ENCODE measurements at places on chromosomes 1 and 21.

DNA sequence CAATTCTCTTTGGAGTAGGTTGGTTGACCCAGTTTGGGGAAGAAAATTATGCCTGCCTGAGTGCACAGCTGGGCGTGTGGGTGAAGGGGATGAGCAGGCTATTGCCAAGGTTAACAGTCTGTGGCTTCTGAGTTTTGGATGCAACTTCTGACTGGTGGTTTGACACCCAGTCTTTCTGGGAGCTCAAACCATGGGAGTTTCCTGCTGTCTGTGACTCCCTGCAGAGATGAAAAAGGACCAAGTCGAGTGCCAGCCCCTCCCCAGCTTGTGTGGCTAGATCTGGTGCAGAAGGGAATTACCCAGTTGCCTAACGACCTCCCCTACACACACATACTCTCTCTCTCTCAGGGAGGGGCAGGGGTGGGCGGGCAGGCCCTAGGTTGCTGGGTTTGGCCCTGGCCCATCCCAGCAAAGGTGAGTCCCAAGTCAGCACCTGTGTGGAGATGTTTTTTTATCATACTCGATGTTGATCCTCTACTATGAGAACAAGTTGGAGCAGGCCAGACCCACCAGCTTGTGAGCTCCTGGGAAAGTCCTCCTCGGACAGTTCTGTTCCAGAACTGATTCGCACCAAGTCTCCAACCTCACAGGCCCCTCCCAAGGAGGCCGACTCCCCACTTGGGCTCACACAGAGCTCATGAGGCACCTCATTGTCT lies 28.2 kb downstream of the PKP1 start:
- DNase-seq = no peak

DNA sequence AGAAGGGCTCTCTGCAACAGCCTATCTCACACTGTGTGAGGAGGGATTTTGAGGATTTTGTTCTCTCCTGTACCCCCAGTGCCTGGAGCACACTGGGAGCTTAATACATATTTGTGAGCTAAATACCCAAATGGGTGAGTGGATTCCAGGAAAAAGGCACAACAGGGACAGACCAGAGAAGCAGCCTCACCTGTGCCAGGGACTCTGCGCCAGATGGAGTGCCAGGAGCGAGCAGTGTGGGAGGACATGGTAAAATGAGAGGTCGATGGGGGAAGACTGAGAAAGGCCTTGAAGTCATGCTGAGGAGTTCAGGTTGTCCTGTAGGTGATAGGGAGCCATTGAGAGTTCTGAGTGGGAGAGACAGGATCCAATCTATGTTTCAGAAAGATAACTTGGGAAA lies 11.0 kb upstream of the KCNA2 start:
- no peak for DNase-seq

DNA sequence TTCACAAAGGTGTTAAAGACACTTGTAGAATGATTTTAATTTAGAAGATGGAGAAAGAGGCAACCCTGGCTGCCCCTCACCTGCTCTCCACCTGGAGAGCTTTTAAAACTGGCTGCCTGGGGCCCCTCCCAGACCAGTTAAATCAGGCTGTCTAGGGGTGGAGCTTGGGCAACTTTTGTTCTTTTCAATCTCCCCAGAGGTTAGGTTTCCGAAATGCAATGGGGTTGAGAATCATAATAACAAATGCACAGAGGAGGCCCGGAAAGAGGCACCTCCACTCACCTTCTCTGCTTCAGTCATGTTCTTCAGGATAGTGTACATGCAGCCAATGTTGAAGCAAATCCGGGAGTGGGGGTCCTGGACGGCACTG lies 400 bp downstream of the NCF2 start:
- DNase-seq = peak; percentile 20

GRCh38 chr1:238648751-238649150 lies 737.6 kb upstream of the CHRM3 start:
- DNase-seq = no peak

DNA sequence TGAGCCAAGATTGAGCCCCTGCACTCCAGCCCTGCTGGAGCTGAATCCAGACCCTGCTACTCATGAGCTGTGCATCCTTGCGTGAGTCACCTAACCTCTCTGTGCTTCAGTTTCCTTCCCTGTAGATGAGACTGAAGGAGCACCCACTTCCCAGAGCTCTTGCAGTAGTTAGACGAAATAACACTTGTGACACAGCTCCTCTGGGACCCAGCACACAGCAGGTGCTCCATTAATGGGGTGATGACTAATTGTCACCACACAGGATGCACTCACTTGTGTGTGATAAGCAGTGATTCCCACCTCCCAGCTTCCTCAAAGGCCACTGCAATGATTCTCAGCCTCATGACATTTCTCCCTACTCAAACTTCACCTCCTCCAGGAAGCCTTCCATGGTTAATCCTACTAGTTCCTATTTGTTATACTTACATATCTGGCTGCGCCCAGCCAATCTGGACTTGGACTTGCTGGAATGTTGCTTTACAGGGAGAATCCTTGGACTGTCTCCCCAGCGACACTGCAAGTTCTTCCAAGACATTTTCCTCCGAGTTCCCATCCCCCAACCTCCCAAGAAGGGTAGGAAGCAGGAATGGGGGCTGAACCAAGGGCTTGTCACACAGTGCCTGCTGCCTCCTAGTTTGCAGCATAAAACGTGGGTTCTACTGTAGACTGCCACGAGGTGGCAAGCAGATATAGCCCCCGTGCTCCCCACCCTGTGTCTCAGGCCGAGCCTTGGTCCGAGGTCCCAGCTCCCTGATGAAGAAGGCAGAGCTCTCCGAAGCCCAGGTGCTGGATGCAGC lies 17.2 kb downstream of the DRAXIN start:
- DNase-seq = no peak

DNA sequence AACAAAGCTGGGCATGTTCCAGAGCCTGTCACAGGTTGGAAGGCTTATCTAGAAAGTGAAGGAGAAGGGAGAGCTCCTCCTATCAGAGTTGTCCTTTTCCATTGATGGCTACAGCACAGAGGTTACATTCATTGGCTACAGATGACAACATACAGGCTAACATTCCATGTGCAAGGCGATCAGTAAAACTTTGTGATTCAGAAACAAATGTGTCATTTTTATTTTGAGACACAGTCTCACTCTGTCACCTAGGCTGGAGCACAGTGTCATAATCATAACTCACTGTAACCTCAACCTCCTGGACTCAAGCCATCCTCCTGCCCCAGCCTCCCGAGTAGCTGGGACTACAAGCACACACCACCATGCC lies 32.6 kb downstream of the TRIM67 start:
- no peak for DNase-seq

DNA sequence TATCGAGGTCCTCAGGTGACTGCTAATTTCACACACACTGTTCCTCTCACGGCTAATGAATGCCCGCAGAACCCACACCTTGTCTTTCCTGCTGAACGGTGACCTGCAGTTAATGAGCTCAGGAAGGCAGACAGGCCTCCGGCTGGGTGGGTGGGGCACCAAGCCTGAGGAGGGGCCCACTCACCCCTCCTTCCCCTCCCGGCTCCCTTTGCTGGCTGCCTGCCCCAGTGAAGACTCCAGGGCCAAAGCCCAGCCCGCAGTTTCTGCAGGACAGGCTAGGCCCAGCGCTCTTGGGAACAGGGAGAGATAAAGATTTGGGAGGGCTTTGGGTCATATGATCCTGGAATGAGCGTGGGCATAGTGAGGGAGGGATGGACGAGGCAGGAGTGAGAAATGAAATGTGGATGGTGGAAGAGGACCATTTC lies 26.4 kb downstream of the FOXO6 start:
- no peak for DNase-seq

DNA sequence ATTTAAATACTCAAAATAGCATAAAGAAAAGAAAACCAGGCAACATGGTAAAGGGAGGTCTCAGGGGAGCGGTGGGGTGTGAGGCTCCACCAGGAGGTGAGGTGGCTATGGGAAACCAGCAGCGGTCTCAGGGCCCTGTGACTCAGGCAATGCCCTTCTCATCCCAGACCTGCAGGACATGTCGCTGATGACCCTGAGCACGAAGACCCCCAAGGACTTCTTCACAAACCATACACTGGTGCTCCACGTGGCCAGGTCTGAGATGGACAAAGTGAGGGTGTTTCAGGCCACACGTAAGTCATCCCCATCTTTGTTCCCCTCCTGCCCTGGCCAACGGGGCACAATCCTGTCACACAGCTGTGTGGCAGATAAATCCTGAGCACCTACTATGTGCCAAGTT lies 31.5 kb downstream of the PADI4 start:
- no peak for DNase-seq

- DNase-seq = peak; percentile 50
Observed at GRCh38 chr1:77282187-77282865, 507 bp downstream of the AK5 start.

- no peak for DNase-seq
Observed at GRCh38 chr1:61523893-61524605, 200.9 kb downstream of the TM2D1 start.

DNA sequence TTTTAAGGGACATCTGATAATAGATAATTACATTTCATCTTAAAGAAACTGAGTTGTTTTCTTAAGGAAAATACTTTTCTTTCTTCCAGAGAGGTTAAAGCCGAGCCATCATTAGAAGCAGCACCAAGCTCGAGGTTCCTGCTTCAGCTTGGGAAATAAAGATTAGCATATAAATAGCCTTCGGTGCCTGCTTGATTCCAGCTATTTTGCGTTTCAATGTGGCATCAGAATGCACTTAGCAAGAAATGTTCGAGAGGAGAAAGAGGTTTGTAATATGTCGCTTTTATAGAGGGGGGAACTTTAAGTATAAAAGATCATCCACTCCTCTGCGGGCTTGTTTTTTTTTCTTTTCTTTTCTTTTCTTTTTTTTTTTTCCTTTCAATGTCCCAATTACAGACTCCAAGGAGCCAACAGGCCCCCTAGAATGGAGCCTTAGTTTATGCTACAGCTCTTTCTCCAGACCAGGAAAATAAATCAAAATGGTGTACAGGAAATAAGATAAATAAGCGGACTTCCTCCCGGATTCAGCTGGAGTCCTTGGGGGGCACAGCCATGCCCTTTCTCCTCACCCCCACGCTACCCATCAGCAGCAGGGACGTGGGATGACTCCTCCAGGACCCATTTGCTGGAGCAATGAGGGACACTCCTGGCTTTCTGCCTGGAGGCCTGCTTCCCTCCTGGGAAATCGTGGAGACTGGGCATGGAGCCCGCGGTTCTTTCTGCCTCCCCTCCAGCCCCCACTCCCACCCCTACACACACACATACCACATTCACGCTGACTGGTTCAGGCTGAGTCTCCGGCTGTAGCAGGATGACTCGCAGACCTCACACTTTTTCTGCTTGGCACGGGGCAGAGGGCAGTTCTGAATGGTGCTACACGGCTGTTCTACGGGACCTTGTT lies 131.6 kb downstream of the RRAGC start:
- DNase-seq = no peak

DNA sequence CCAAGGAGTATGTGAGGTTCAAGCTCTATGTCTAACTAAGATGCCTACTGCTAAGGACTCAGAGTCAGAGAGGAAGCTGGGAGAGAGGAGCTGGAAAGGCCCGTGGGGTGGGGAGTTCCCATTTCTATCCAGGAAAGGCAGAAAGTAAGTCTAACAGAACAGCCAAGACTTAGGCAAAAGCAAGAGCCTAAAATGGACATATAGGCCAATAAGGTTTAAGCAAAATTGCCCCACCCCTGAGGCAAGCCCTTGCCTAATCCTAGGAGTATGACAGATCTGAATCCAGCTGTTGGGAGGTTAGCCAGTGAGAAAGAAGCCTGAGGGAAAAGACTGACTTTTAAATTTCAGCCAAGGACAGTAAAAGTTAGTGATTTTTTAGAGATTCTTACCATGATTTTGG lies 1.6 kb upstream of the KLHDC9 start:
- DNase-seq = no peak

DNA sequence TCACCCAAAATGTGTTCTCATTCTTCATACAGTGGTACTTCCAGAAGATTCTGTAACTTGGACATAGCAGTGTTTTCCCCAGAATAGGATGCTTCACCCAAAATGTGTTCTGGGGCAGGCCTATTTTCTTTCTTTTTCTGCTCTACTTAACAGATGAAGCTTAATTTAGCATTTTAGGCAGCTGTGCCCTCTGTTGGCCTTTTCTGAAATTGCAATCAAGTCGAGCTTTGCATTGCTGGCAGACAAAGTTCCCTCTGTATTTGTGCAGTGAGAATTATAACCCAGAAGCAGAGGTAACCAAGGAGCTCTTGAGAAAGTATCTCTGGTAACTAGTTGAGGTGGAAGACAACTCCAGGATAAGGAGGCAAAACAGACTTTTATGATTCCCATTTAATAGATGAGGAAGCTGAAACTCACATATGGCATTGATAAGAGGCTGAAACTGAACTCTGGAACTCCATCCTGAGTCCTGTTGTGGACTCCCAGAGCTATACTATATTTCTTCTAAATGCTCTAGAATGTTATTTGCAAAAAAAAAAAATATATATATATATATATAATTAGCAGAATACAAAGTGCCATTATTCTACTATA lies 50.3 kb upstream of the L1TD1 start:
- DNase-seq = peak; percentile 27

GRCh38 chr1:232322162-232322734 lies 307.7 kb downstream of the SIPA1L2 start:
- no peak for DNase-seq

- DNase-seq = no peak
Observed at GRCh38 chr1:61125263-61125662, 42.9 kb downstream of the NFIA start.

- DNase-seq = no peak
Observed at GRCh38 chr1:152774875-152775274, at the start of gene LCE1F. Gene LCE1F (plus strand): TSS chr1:152775140. CDS start chr1:152776372, 1,232 bp downstream.

- DNase-seq = no peak
Observed at GRCh38 chr21:26079366-26079765, 91.2 kb downstream of the APP start.

- DNase-seq = no peak
Observed at GRCh38 chr21:31786164-31786920, 54.4 kb upstream of the SCAF4 start.

- DNase-seq = no peak
Observed at GRCh38 chr1:228488818-228489674, 1.9 kb downstream of the RNF187 start.

DNA sequence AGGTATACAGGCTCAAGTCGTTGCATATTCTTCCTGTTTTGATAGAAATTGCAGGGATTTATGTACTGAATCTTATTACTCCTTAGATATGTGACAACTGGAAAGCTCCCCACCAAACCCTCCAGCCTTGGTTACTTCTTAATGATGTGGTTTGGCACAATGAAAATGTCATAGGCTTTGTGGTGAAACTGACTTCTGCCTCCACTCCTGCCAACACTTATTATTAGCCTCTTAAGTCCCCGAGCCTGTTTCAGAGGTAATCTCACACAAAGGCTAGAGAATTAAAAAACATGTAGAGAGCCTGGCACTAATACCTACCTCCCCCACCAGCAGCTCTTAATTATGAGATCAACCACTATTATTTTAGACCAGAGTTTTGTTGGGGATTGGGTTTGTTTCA lies 4.2 kb downstream of the COX20 start:
- no peak for DNase-seq

DNA sequence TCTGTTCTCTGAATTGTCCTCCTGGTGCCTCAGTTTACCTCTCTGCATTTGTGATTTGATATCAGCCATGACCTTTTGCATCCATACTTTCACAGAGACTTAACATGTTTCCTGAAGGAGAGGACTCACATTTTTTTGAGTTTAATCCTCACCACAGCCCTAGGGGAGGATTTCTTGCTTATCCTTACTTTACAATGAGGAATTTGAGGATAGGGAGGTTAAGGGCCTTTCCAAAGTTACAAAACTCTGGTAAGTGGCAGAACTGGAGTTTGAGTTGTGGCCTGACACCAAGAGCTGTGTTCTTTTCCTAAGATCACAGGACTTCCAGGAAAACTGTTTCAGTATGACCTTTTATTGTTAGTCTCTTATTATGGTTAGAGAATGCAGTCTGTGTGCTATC lies 34.2 kb downstream of the TNFRSF8 start:
- no peak for DNase-seq

GRCh38 chr21:32065654-32066053 lies 192.8 kb downstream of the HUNK start:
- DNase-seq = no peak

GRCh38 chr1:48285525-48285924 lies 63.0 kb downstream of the SLC5A9 start:
- no peak for DNase-seq
